Stimulated activated CD4-positive, alpha-beta T cell treated with anti-CD3 and anti-CD28 coated beads, Interleukin-1b, Interleukin-23, amount 100 ng/mL, for 48 hours (primary cell): ENCODE measurements at places on chromosomes 7 and 10.

DNA sequence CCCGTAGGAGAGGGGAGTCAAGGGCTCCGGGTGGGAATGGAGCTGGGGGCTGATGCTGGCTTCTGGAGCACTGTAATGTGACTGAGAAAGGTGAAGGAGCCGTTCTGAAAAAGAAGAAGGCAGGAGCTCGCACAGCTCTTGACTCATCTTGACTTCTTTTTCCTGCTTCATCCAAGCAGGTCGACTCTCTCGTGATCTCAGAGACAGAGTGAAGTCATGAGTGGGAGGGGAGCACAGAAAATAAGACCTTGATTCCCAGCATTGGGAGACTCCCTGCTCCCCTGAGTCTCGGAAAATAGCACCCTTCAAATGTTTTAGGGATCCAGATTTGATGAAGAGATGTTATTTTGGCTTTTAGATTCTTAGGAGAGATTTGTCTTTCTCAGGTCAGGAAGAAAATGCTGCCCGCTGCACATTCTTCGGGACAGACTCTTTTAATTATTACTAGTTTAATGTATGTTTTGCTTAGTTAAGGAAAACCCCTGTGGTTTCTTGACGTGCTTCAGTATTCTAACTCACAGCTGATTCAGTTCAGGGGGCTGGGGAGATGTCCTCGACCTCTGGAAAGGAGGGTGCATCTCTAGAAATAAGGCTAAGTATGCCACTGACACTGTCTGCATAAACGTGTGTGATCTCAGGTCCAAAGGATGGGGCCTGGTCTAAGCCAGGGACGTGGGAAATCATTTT, 34.1 kb downstream of the EGFR start:
- DNase-seq: no peak

DNA sequence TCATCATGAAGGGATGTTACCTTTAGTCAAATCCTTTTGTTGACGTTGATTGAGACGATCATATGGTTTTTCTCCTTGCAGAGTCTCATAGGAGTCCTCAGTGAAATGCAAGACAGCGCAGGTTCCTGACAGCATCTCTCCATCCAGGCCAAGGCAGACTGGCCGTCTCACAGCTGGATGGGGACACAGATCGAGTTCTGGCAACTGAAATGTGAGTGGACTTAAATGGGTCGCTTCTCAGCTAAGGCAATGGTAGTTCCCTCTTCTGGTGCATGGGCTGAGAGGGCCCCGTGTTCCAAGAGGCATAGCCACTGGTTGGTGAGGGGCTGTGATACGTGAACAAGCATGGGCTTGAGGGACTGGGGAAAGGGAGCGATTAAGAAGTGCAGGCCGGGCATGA, 99.3 kb upstream of the CPXM2 start:
- DNase-seq: no peak

DNA sequence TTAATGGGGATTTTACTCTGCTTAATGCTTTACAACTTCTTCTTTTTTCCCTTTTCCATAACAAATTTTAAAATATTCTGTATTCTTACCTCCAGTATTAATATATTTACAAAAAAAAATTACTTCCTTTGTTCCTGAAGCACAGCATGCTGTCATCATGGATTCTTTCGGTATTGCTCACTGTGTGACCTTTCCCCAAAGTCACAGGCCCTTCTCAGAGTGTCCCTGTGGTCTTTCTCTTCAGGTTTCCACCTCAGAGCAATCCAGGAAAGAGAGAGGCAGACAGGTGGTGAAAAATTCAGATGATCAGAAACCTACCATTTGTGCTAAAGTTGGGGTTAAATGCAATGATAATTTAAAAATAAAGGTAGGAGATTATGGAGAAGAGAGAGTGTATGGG, 13.0 kb downstream of the AOAH start:
- no peak for DNase-seq

DNA sequence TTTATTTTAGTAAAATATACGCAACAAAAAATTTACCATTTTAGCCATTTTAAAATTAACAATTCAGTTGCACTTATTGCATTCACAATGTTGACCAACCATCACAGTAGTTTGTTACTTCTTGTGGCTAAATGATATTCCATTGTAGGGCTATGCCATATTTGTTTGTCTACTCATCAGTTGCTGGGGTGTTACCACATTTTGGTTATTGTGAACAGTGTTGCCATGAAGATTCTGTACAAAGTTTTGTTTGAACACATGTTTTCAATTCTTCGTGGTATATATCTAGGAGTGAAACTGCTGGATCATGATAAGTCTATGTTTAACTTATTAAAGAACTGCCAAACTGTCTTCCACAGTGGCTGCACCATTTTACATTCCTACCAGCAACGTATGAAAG, 46.3 kb upstream of the ZNF365 start:
- no peak for DNase-seq

GRCh38 chr7:7761340-7761973, 43.0 kb upstream of the RPA3 start:
- no peak for DNase-seq
